Mesenteric fat pad (tissue), 1 donor: ENCODE measurements at places on chromosomes 11 and 22. TPM values are rescaled to one million over a fixed set of nuclear protein-coding genes. Genes with fewer than 3 reads are reported as not detected.

Gene SPDYC
- not detected for total RNA-seq

Gene FAT3
- 0.45 TPM for total RNA-seq

Gene MMP27
- total RNA-seq = not detected

Gene ANO5
- total RNA-seq = 1.2 TPM

Gene RANGAP1
- total RNA-seq = 42.7 TPM

Gene MS4A1
- 0.22 TPM for total RNA-seq

Gene DRD4
- total RNA-seq = 0.71 TPM

Gene WNT7B
- not detected for total RNA-seq

Gene MRGPRE
- not detected for total RNA-seq

Gene ESAM
- total RNA-seq = 84.0 TPM

- no peak for DNase-seq
Measured at GRCh38 chr11:60059052-60059451, 2.6 kb downstream of the MS4A3 start.

DNA sequence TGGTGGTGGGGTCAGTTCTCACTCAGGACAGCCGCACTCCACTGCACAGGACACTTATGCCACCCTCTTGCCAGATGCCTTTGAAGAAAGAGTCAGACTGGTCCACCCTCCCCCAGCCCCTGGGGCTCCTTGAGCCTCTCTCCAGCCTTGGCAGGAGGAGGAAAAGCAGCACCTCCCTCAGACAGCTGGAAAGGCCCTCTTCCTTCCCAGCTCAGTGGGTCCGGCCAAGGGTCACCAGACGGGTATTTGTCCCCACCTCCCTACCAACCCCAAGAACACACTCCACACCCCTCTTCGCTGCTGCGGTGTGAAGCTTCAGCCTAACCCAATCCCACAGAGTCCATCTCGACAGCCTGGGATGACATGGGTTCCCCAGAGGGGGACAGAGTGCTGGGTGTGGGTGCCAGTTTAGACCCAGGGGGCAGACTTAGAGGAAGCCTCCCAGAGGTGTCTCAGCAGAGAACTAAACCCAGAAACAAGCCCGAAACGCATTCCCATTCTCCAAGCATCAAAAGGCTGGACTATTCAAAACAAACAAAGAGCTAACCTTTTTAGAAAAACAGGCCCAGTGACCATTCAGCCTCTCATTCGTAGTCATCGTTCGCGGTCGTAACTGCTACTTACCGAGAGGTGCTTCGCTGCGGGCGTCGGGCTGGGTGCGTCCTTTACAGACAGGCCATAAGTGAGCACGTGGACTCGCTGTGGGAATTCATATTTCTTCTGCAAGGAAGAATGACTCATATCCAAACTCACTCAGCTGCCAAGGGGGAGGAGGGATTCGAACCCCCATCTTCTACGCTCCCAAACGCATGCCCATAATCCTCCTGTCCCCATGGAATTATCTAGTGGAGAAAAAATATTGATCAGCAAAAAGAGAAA is 57.5 kb upstream of the ANO1 start:
- peak; percentile 86 for DNase-seq

- no peak for DNase-seq
Measured at GRCh38 chr22:39996732-39997131, 2.0 kb downstream of the FAM83F start.

DNA sequence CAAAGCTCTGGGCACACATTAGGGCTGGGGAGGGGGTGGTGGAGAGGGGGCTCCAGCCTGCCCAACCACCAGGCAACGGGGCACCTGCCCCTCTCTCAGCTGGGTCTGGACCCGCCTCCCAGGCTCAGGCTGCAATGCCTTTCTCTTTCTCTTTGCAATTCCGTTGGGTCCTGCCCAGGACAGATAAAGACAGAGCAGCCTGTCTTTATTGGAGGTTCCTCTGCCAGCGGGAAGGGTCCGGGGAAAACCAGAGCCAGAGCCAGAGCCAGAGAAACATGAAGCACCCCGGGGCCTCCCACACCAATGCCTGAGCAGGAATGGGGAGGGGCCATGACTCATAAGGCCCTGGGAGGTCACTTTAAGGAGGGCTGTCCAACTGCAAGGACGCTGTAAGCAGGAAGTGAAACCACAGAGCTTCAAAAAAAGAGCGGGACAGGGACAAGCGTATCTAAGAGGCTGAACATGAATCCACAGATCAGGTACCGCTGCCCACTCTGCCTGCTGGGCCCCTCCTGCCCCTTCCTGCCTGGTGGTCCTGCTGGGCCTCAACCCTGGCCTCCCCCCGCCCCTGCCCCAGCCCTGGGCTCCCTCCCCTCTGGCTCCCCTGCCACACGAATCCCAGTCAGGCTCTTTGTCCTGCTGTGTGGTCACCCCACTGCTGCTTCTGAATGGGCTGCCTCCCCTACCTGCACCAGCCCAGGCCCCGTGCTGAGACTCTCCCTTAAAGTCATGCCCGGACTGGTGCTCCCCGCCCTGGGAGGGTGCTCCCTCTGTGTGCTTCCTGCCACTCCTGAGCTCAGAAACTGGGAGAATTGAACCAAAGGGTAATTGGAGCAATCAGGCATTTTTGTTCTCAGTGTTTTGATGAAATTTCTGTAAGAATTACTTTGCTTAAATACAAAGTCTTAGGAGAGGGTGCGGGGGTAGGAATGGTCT is at the start of gene APOBEC3B:
Gene APOBEC3B, plus strand, starts transcription at position 356 of the 936 bp plus-strand sequence. Its CDS starts 107 bp downstream, at position 463.
- DNase-seq = no peak

- no peak for DNase-seq
Measured at GRCh38 chr11:46762248-46762647, 43.2 kb downstream of the F2 start.

DNA sequence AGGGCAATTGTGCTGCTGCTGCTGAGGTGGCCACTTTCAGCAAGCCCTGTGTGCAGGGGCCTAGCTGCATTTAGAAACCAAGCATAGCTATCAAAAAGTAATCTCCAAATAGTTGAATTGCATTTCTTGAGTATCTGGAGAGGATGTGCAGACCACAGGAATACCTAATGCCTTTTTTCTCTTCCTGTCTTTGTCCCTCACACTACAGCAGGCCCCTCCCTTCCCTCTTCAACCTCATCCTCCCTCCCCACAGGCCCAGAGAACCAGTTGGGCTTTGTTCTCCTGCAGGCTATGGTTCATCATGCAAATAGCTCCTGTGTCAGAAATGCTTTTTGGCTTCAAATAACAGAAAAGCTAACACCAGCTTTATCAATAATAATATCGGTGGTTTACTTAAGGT is 47.7 kb downstream of the DKK3 start:
- DNase-seq = no peak

GRCh38 chr11:34161812-34162492 is 56.5 kb downstream of the NAT10 start:
- DNase-seq = no peak

- DNase-seq = no peak
Measured at GRCh38 chr22:45534339-45535192, 31.9 kb downstream of the FBLN1 start.

GRCh38 chr11:134802116-134802515 is 390.1 kb upstream of the B3GAT1 start:
- no peak for DNase-seq

DNA sequence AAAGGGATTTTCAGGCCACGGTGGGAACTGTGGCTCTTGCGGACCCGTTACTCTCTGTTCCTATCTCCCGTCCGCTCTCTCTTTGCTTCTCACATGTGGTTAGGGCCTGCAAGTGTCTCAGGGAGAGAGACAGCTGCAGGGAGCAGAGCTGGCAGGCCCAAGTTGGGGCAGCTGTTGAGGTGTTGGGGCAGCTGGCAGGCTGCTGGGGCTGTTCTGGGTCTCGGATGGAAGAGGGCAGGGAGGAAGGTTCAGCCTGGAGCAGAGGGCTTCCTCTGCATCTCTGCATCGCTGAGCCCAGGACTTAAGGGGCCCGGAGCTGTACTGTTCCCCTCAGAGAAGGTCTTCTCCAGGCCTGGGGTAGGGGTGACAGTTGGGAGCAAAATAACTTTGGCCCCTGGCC is 2.6 kb upstream of the CNIH2 start:
- no peak for DNase-seq

DNA sequence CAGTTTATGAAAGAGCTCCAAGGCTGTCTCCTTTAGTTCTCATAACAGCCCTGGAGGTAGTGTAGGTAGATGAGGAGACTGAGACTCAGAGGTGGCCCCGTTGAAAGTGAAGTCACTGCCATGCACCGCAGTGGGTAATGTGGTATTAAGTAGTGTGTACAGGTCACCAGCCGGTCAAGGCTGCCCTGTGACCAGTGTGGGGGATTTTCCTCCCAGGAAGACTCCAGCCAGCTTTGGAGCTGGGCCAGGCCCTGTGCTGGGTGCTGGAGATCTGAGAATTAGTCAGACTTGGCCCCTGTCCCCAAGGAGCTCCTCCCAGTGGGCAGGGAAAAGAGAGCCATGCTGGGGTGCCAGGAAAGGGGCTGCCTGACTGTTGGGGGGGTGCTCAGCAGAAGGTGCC is 5.3 kb downstream of the OMP start:
- DNase-seq = no peak

- DNase-seq = no peak
Measured at GRCh38 chr11:41246399-41246745, 213.1 kb downstream of the LRRC4C start.

DNA sequence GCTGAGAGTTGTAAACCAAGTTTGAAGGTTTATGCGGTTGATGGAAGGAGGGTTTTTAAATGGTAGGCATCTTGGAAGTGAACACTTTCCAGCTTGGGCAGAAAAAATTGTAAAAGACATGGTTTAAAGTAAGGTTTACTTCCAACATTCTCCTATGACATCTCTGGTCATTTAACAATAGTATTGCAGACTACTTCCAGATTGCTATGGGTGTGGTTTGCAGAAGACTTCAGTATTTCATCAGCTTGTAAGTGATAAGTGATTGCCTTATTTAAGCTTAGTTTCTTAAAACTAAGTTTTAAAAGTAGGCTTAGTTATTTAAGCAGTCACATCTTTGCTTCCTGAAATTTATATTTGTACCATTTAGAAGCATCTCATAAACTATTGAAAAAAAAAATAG is 7.2 kb upstream of the STT3A start:
- no peak for DNase-seq

- DNase-seq = no peak
Measured at GRCh38 chr11:102849311-102849710, 5.9 kb upstream of the MMP3 start.

DNA sequence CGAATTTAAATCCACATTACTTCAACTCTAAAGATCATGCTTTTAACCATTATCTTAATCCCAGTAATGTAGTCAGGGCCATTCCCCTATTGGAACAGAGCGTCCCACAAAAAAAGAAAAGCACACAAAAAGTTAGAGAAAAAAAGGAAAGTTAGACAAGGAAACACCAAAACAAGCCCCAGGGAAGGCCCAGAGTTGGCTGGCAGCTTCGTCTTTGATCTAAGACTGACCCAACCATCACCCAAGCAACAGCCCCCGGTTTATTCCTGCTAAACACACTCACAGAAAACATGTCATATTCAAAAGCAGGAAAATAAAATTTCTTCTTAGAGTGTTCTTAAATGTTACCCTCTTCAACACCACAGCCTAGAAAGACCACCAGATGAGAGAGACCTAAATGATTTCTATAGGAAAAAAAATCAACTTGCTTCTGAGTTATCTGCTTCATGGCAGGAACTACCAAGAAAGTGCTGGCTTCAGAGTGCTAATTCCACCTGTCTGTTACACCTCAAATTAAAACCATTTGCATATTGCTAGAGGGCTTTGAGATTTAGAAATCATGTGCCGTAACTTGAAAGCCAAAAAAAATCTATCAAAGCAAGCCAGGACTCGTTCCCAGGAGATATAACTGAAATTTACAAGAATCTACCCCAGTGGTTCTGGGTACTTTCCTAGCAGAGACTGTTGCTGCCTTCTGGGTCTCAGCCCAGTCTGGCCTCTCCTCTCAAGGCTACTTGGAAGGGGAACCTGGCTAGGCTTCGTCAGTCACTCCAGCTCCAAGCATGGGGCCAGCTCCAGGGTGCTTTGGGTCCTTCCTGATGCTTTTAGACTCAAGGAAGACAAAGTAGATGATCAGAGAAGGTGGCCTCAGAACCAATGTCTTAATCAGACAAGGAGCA is 31.2 kb downstream of the POU2AF3 start:
- DNase-seq = no peak

- peak; percentile 18 for DNase-seq
Measured at GRCh38 chr11:118114266-118114665, 27.5 kb upstream of the SMIM35 start.

DNA sequence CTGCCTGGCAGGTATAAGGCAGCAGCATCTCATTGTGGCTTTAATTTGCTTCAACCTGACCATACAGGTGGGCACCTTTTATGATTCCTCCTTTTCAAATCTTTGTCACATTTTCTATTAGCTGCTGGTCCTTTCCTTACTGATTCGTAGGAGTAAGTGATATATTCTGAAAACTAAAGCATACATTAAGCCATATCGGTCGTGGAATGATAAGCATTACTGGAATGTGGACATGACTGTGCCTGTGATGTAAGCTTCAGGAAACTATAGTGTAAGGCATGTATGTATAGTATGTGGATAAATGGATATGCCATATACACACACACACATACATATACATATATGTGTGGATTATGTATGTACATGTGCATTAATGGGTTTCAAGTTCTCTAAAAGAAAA is 20.8 kb downstream of the YPEL1 start:
- no peak for DNase-seq

DNA sequence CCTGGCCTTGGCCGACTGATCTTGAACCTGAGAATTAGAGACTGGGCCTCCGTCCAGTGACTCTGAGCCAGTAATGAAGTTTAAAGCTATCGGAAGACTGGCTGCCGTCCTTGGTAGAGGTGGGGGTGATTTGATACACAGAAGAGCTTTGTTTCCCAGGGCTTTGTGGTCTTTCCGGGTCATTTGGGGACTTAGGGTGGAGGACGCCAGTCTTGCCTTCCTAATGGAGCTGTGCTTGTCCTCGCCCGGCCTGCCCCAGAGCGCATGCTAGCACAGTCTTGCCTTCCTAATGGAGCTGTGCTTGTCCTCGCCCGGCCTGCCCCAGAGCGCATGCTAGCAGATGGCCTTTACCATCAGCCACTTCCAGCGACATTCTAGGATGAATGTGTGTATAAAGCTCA is 65.8 kb downstream of the ST3GAL4 start:
- DNase-seq = no peak

- DNase-seq = no peak
Measured at GRCh38 chr11:37449146-37449545, 851.1 kb upstream of the RAG2 start.

DNA sequence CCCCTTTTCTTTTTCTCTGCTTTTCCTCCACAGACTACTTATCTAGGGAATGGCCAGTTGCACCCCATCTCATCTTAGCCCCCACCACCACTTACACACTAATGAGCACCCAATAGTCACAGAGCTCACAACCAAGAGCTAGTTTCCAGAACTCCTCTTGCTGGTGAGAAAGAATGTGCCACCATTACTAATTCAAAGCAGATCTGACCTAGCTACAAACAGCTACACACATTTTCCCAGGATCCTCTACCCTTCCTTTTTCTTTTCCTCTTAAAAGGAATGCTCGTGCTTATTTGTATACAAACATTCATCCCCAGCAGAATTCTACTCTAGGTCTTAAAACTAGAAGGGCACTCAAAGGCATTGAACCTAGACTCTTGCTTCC is 136.8 kb downstream of the CD44 start:
- DNase-seq = no peak

GRCh38 chr11:72001285-72001684 is 2.6 kb downstream of the IL18BP start:
- no peak for DNase-seq
